ENCODE measurements at places on chromosomes 6 and 20.
A peak's percentile ranks its signal among the peaks of the same experiment; 100 is the strongest.

DNA sequence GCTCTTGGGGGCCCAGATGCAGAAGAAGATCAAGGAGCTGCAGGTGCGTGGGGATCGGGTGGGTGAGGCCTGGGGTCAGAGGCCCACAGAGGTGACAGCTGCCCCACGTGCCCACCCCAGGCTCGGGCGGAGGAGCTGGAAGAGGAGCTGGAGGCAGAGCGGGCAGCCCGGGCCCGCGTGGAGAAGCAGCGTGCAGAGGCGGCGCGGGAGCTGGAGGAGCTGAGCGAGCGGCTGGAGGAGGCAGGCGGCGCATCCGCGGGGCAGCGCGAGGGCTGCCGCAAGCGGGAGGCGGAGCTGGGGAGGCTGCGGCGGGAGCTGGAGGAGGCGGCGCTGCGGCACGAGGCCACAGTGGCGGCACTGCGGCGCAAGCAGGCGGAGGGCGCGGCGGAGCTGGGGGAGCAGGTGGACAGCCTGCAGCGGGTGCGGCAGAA lies 41.5 kb downstream of the MYH7B start:
- no peak for DNase-seq

- DNase-seq: no peak
Observed at GRCh38 chr20:19907326-19908056, 109.7 kb upstream of the NAA20 start.

GRCh38 chr6:44216677-44217331 lies at the start of gene MYMX:
Gene MYMX (plus strand): TSS chr6:44216926. CDS start chr6:44217472, 546 bp downstream.
- no peak for DNase-seq

DNA sequence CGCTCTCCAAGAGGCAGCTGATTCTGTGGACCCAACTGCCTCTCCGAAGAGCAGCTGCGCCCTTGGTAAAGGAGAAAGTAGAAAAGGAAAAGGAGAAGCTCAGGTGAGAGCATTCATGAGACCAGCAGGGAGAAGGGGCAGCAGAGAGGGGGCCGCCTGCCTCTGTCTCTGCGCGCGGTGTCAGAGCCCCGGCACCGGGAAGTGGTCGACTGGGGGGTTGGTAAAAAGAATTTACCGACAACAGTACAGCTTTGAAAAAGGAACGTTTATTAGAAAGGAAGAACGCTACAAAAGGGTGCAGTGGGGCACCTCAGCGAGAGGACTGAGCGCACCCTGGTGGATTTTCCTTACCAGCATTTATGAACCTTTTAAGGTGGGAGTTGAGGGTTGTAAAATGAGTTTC lies 61.9 kb downstream of the GPR6 start:
- peak; percentile 20 for DNase-seq

GRCh38 chr6:1825277-1825676 lies 215.6 kb downstream of the FOXC1 start:
- no peak for DNase-seq

DNA sequence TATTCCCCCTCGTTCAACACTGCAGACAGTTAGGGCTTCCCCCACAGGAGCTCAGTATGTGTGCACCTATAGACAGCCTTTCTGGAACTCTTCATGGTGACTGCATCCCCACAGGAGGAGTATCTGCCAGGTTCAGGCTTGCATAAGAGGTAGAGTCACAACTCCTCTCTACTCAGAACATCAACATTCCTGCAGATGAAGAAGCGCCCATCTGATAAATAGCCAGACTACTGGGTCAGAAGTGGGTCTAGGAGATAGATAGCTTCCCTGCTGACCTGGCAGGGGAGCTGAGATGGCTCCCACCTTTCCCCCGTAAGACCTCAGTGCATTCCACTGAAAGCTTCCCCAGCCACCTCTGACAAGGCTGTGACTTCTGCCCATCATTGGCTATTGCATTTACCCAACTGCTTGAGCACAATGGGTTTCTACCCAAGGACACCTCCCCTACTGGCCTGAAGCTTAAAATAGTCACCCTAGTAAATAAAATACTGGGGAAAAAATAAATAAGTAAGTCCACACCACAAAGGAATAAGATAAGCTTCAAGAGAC lies 125.1 kb downstream of the CDK19 start:
- no peak for DNase-seq

DNA sequence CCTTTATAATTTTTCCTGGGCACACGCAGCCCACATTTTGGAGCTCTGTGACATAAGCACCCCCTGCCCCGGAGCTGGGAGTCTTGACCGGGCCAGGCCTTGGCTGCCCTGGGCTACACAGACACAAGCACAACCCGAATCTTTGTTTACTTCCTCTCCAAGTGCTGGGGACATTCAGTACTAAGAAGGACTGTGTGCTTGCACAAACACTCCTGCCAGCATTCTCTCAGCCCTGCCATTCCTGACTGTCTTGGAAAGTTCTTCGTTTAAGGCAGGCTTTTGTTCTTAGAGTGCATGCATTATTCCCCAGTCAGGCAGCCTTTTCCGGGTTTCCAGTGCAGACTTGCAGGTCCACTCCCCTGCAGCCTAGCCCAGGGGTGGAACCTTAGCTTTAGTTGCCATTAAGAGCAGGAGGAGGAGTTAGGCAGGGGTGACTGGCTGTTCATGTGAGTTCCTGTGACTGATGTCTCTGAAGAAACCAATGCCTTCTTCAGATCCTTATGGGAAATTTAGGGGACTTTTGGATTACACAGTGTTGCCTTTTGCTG lies 28.6 kb downstream of the FOXO3 start:
- DNase-seq: no peak

DNA sequence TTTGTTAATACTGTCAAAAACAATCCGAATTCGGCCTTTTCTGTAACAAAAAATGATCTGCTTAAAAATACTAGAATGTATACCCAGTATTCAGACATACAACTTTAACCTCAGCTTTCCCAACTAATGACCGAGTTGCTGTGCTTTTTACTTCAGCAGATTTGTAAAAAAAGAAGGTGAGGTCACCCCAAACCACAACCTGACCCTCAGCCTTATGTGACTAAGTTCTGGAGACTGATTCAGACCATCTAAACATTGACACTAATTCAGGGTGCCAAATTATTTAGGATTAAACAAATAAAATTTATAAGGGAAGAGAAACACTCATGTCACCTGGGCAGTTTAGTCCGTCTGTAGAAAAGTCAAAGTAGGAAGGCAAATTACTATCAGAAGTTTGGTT lies 7.7 kb downstream of the CCN6 start:
- DNase-seq: no peak

DNA sequence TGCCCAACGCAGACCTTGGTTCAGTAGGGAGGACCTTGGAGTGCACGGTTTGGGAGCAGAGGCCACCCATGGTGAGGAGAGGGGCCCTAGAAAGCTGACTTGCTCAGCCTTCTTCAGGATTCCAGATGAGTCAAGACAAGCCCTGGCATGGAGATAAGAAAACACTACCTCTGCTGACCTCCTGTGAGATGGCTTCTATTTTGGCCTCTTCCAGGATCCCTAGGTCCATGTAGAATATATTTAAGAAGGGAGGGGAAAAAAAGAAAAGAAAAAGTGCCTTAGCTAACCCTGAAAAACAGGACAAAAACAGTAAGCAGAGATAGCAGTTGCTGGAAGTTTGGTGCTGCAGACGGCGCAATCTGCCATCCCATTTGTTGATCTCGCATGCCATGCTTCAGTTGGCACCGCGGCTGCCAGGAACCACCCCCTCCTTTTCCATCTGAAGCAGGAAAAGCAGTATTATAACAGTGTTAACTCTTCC lies 100.0 kb downstream of the ARMC2 start:
- no peak for DNase-seq

GRCh38 chr6:144140867-144141266 lies 9.4 kb upstream of the STX11 start:
- DNase-seq: no peak

GRCh38 chr20:59121714-59122565 lies 41.7 kb upstream of the ZNF831 start:
- DNase-seq: no peak

- no peak for DNase-seq
Observed at GRCh38 chr6:55450005-55450404, 122.7 kb downstream of the GFRAL start.

DNA sequence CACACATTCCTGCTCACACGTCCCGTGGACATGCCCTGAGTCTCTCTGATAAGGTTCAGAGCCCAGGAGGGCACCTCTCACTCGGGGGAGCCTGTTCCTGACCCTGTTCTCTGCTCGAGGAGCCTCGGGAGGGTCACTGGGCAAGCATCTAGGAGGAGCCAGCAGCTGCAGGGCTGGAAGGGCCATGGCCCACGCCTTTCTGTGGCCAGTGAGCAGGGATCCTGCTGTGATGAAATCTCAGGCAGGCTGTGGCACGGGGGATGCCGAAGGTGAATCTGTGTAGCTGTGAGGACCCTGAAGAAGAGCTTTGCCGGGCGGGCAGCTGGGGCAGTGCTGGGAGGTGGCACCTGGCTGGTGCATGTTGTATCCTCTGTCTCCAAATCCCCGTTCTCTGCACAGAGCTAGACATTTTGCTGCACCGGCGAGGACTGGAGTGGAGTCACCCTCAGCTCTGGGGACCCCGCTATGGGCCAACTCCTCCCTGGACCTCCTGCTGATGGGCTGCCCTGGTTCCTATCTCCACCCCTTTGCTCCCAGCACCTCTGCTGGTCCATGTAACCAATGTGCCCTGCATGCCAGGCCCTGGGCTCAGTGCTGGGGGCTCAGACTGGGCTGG lies 7.1 kb upstream of the NPBWR2 start:
- DNase-seq: no peak

- DNase-seq: no peak
Observed at GRCh38 chr6:22124756-22125155, 172.1 kb downstream of the PRL start.

GRCh38 chr20:53448875-53449274 lies 144.8 kb downstream of the ZNF217 start:
- DNase-seq: no peak

DNA sequence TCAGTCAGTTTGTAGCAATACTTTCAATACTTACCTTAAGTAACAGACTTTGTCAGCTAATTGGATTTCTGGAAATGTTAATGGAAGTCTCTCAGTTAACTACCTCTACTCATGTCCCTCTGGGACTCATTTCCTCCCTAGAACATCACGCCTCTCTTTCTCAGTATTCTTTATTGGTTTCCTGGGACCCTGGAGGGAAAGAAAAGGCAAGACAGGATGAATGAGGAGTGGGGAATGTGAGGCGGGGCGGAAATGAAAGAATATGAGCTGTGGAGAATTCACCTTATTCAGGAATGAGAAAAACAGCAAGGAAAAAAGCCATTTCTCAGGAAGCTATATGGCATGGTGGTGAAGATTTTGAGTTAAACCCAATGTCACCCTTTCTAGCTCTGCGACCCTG lies 62.7 kb downstream of the ANKS1A start:
- DNase-seq: no peak

DNA sequence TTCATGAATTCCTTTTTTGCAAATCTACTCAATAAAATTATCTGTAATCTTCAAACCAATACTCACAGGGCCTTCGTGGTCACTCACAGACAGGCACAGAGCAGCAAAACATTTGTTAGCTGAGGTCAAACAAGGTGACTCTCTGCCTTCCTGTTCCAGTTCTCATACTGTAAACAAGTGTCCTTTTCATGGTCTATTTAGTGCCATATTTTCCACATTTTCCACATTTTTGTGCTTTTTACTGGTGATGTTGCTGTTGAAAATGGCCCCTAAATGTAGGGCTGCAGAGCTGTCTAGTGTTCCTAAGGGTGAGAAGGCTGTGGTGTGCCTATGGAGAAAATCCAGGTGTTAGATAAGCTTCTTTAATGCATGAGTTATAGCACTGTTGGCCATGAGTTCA lies 133.1 kb upstream of the COL21A1 start:
- no peak for DNase-seq

GRCh38 chr6:32176476-32177182 lies 745 bp upstream of the AGPAT1 start:
- no peak for DNase-seq

DNA sequence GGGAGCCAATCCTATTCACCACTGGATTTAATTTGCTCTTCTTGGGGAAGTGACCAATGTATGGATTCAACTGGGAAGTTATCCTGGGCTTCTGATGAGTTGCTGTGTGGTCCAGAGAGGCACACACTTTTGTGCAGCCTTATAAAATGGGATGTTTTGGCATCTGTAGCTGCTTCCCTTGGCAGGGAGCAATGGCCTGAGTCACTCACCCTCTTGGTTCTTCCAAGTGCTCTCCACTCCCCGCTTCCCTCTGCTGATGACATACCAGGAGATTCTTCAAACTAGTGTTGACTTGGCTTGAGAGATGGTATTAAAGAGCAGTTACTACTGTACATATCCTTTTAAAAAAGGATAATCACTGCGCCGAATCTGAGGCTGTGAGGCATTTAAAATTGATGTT lies 105.8 kb downstream of the JARID2 start:
- no peak for DNase-seq

Data from stimulated activated CD8-positive, alpha-beta memory T cell treated with anti-CD3 and anti-CD28 coated beads, Interleukin-12 subunit alpha, Interleukin-12 subunit beta, amount 100 ng/mL, for 1 hour (primary cell).